ENCODE measurements at places on chromosomes 1 and 21.

- peak; percentile 64 for DNase-seq
Measured at GRCh38 chr1:192808518-192809306, at the start of gene RGS2. RGS2 (plus strand) TSS chr1:192809039; CDS start chr1:192809072, 33 bp downstream.

DNA sequence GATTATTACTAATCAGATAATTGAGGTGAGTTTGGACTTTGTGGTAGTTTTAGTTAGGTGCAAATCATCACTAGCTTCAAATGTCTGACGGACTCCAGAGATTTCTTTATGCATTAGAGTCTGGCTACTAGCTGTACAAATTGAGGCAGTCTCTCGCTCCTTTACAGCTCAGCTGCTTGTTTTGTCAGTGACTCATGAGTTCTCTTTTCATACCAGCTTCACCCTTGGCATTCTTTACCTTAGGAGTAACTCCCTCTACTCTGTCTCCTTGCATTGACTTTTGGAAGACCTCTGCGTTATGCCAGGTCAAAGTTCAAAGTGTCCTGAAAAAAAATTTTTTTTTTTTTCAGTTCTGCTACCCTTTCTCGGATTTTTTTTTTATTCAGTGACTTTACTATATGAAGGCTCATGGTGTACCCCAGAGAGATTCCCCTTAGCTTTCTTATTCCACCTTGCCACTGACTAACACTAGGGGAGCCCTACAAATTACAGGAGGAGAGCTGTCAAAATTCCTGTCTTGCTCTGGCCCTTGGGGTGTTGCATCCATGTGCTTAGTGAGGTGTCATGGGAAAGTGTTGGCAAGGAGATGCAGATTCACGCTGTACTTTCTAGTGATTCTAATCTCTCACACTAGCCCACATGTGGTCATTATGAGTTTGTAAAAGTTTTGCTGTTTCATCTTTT is 576.6 kb downstream of the ADGRL2 start:
- no peak for DNase-seq

DNA sequence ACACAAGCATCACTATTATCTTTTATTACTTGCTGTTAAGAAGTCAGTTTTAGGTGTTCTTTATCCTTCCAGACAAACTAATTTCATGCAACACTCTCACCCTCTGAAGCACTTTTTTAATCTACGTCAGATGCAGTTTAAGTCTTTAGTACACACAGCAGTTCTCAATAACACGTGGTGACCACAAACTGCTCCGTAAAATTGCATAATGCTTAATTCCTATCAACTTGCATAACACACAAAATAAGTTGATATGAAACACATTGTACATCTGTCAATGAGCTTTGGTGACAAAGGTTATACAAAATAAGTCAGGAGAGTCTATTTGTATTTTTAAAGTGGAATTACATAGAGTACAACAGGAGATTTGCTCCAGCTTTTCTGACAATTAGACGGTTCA is 140.9 kb upstream of the ETS2 start:
- DNase-seq, result no peak

- no peak for DNase-seq
Measured at GRCh38 chr1:160214481-160215140, 9.4 kb downstream of the PEA15 start.

GRCh38 chr1:109466452-109467300 is at the start of gene SYPL2:
SYPL2 (plus strand) TSS chr1:109466546; CDS start chr1:109466844, 298 bp downstream.
- no peak for DNase-seq

GRCh38 chr1:152313319-152313801 is 11.7 kb downstream of the FLG start:
- DNase-seq, result no peak

DNA sequence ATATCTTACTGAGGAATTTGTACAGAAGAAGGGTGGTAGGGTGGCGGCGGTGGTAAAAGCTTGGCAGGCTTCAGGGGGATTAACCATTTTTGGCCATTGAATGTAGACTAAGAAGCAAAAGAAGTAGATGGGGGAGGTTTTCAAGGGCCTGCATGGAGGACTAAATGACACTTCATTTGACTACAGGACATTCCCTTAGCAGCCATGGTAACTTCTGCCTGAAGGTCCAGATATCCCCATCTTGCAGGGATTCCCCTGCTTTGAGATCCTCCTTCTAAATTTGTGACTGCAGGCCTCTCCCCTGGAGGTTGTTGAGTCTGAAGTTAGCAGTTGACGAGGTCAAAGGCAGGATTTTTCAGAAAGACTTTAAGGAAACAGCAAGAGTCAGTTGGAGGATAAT is 4.8 kb downstream of the VASH2 start:
- no peak for DNase-seq

DNA sequence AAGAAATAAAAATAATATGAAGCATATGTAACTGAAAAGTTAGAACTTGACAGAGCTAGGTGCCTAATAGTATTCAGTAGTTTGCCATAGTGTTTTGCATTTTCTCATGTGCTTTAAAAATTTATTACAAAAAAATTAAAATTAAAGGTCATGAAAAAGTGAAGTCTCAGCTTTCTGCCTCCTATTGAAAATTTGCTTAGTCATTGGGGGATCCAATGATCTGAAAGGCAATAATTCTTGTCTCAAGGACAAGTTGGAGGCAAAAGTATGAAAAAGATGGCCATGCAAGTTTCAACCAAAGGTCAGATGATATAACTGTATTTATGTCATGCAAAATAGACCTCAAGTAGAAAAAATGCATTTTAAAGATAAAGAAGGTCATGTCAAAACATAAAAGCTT is 140.7 kb downstream of the DUSP10 start:
- no peak for DNase-seq

DNA sequence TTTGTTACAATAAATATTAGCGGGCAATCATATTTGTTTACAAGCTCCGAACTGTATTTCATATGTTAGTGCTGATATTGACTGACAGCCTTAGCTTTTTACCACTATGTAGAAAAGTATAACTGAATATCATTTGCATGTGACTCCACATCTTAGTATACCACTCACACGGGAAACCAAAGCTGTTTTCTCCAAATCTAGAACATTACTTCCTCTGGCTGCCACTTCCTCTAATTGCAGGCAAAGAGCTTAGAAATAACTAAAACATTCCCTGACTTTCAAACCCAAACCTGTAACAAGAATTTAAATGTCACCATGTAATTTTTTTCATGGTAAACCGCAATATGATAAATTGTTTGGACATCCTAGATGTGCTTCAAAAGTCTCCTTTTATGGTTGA is 174.7 kb downstream of the LBR start:
- DNase-seq, result no peak

- no peak for DNase-seq
Measured at GRCh38 chr1:15579683-15580047, 5.2 kb downstream of the AGMAT start.

DNA sequence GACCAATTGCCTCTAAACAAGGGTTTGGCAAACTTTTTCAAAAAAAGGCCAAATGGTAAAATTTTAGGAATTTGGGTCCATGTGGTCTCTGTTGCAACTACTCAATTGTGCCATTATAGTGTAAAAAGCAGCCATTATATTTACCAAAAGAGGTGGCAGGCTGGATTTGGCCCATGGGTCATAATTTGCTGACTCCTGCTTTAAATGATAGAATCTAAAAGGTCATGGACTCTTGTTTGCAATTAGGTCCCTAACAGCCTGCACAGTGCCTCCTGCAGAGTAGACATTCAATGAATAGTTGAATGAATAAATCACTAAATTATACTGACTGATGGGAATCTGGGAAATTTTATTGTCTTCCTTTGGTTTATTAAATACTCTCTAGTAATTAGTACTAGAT is 6.2 kb downstream of the BECN2 start:
- DNase-seq, result no peak

GRCh38 chr1:68495968-68496679 is 758 bp downstream of the DEPDC1 start:
- DNase-seq, result no peak

DNA sequence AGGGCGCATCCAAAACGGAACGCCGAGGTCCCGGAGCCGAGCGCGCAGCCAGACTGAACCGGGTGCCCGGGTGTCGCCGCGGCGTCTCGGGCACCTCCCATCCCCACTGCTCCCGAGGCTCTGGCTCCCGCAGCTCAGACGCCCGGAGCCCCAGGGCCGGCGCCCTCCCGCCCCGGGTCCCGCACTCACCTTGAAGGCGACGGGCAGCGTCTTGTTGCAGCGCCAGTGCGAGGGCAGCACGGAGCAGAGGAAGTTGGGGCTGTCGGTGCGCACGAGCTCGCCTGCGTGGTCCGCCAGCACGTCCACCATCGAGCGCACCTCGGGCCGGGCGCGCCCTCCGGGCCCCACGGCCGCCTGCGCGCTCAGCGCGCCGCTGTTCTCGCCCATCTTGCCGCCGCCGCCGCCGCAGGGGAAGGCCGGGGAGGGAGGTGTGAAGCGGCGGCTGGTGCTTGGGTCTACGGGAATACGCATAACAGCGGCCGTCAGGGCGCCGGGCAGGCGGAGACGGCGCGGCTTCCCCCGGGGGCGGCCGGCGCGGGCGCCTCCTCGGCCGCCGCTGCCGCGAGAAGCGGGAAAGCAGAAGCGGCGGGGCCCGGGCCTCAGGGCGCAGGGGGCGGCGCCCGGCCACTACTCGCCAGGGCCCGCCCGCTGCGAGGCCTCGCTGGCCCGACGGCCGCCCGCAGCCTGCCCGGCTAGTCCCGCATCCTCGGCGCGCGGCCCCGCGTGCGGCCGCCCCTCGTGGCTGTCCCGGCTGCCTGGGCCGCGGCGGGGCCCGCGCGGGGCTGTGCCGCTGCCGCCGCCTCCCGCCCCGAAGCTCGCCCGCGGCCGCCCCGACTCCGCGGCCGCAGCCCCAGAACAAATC is 447 bp downstream of the RUNX3 start:
- no peak for DNase-seq

DNA sequence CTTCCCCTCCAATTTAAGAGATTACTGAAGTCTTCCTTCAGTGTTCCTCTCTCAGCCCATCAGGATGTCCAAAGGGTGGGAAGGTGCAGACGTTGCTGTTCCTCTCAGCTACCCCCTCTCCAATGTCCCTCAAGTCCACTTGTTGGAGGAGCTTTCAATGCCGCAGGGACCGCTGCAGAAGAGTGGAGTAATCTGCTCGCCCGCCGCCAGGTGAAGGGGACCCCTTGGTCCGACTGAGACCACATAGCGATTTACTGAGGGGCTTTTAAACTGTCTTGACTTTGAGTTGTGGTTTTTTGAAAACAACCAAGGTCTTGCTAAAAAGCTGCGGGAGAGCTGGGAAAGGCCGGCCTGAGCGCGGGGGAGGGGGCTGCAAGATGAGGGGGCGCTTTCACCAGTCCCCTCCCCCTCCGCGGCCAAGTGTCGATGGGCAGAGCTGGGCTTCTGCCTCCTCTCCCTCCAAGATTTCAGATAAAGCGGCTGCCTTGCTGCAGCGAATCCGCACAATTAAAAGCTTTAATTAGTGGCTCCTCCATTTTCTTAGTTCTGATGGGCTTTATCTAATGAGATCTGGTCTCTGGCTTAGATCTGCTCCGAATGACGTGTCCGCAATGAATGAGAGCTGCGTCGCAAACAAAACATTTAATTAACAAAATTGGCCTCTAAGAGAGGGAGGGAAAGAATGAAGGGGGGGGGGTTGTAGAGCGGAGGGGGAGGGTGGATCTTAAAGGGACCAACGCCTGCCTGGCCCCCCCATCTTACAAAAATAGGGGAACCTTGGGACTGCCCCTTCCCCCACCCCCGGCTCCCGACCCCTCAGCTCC is 5.9 kb downstream of the LMO4 start:
- DNase-seq, result no peak

- no peak for DNase-seq
Measured at GRCh38 chr1:172185211-172185610, 235.3 kb upstream of the C1orf105 start.

DNA sequence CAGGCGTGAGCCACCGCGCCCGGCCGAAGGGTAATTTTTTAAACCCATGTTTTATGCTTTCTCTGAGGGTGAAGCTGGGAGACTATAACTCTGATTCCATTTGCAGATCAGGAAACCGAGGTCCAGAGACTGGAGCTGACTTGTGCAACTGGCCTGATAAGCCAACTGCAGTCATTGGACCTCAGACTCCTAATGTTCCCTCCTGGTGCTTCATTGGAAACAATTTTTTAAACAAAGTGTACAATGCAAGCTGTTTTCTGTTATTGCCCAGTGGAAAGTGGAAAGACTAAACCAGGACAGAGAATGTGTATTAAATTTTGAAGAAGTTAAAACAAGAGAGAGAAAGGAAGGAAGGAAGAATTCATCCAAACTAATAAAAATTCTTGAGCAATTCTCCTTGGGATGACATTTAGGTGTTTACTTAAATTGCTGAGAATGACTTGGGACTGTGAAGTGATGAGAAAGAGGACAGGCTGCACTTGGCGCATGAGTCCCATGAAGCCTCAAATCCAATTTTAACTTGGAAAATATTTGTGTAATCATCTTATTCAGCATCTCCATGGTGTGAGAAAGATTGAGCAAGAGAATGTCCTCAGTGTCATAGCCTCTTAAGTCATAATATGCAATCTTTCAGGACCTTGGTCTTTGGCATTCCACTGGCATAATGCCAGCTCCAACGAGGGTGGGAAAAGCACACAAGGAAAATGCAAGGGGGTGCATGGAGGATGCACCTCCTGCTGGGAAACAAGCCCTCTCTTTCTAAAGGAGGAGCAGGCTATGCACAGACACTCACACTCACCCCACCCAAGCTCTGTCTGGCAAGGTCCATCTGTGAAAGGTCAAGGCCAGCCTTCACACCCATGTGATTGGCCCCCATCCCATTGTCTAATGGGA is 342.0 kb downstream of the SIPA1L2 start:
- no peak for DNase-seq

DNA sequence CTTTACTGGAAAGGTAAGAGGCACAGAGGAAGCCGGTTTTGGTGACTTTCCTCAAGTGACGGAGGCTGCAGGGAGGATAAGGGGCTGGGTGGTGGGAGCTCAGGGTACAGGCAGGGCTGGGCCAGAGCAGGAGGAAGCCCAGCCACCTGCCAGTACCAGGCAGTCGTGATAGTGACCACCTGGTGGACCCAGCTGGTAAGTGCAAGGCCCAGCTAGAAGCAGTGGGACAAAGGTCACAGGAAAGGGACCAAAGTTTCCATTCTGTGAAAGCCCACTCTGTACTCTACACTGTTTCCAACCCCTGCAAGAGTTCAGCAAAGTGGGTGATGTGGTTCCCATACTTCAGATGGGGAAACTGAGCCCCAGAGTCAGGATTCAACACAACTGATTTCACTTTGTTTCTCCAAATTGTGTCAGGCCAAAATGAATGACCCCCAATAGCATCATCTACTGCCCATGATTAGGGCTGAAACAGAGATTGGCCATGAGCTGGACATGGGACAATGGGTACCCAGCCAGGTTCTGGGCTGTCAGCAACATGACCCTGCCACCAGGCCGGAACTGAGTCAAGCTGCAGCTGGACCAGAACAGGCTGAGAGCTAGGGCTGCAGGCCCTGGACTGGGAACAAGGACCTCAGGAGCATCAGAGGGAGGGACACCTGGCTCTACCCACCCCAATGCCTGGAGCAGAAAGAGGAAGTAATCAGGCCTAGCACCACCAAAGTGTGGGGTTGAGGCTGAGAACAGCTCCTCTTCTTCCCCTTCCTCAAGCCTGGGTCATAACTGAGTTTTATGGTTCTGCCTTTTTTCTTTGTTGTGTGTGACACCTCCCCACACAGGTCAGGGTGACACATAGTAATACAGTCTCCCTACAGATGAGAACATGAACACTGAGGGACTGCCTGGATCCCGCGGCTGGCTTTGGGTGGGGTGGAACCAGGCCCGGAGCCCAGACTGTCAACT is 50.2 kb downstream of the KCNN3 start:
- DNase-seq, result peak; percentile 7

DNA sequence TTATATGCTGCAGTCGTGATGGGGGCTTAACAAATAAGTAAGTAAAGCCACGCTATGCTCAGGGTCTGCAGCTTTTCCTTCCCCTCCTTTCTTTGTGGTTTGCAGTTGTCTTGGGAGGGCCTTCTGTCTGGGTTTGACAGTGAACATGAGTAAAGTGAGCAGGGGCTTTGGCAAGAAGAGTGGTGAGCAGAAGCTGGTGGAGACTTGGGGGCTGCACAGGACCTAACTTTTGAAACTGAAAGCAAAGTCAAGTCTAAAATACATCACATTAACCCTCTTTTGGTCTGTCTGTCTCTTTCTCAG is 368.6 kb upstream of the VAMP3 start:
- no peak for DNase-seq
